ENCODE measurements at places on chromosomes 6 and 20.
A peak's percentile ranks its signal among the peaks of the same experiment; 100 is the strongest.

DNA sequence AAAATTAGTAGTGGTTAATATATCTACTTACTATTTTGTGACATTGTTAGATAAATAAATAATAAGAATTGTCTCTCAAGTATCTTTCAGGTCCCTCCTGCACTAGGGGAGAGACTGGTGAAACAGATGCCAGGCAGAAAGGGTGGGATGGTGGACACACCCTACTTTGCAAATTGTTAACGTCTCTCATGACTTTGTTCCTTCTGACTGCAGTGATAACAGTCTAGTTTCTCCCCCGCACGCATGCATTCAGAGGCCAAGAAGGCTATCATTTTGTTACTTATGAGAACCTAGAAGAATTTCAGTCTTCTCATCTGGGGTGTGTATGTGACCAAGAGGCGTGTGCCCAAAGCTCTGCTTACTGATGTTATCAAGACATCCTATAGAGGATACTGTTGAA lies 152.3 kb downstream of the EDN1 start:
- no peak for DNase-seq

DNA sequence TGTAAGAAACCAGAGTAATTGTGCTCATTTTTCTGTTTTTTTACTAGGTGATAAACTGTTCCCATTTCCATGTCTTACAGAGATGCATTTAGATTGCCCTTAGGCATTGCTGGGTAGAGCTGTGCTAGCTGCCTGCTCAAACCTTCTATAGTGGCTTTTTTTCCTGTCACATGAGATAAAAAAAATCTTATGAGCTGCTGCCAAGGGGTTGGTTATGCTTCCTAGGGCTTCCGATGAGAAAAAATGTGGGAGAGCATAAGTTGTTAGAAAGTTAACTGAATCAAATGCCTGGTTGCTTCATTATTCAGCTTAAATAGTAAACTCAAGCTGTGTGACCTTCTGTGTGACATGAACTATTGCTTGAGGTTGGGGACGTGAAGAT lies 50.0 kb upstream of the NOX3 start:
- DNase-seq = no peak

DNA sequence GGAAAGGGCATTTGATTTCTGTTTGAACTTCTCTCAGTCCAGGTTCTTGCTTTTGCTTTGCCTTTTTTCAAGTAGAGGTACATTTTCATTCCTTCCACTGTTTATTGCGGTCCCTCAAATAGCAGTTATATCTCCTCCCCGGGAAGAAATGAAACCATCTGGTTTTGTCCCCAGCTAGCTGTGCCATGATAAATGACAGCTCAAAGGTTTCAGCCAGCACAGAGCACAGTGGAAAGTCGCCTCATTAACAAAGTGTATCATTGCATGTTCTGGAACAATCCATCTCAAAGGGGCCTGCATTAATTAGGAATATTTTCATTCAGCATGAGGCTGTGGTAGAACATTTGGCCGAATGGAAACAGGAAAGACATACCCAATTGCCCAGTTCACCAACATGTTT lies 146.0 kb downstream of the EDN3 start:
- no peak for DNase-seq

- DNase-seq = no peak
These were observed 252.9 kb downstream of the GRM1 start for GRCh38 chr6:146281651-146282362.

- DNase-seq = no peak
These were observed 7.1 kb upstream of the NKX2-2 start for GRCh38 chr20:21520702-21521595.

DNA sequence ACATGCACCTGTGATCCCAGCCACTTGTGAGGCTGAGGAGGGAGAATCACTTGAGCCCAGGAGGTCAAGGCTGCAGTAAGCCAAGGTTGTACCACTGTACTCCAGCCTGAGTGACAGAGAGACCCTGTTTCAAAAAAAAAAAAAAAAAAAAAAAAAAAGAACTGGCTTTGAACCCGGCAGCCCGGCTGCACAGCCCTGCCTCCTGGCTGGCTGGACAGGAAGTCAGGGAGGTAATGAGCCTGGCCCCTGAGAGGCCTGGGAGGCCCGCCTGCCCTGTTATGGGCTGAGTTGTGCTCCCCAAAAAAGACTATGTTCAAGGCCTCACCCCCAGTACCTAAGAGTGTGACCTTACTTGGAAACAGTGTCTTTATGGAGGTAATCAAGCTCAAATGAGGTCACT lies 65.6 kb downstream of the ABHD12 start:
- DNase-seq = no peak

DNA sequence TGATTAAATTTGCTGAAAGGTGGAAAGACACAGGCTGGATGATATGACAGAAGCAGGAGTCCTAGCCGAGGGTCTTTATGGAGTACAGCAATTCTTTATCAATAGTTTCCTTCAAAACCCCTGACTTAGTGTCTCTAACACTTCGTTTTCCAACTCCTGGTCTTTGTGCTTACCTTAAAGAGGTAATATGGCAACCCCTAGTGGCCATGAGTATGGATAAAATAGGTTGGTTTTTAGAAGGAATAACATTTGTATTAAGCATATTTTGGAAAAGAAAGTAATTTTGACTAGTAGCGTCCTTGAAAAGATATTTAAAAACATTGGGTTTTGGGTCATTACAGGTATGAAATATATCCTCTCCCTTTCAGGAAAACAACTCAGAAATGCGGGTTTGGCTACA lies 51.9 kb downstream of the VGLL2 start:
- DNase-seq = no peak

DNA sequence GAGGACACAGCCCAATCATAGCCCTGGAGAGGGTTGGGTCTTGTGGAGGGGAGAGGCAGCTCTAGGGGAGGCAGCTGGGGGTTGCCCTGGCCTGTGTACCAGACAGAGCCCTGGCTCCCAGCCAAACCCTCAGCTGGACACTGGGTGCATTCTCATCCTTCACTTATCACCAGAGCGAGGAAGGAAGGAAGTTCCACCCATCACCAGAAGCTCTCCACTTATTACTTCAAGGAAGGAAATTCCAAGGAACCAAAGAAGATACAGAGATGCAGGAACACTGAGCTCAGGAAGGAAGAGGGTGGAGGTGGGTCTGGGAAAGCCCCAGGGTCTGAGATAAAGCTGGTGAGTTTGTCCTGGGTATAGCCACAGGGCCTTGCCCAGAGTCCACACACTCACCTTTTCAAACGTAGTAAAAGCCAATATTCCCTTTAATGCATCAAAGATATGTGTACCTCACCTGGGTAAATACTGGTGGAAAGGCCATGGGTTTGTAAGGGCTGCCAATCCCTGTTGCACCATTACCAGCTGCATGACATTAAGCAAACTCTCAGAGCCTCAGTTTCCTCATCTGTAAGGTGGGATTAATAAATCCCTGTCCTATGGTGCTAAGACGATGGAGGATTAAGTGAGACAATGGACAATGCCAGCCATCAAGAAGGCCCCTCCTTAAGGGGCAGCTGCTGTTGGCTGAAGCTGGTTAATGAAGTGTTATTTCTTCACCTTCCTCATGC lies 109.7 kb upstream of the NAA20 start:
- DNase-seq = no peak

GRCh38 chr6:110063594-110064263 lies 85.6 kb downstream of the GPR6 start:
- no peak for DNase-seq

- peak; percentile 20 for DNase-seq
These were observed at the start of gene PGBD1 for GRCh38 chr6:28281288-28282064. TSS of gene PGBD1 (plus strand) at chr6:28281572. CDS start at chr6:28283814, 2,242 bp downstream.

DNA sequence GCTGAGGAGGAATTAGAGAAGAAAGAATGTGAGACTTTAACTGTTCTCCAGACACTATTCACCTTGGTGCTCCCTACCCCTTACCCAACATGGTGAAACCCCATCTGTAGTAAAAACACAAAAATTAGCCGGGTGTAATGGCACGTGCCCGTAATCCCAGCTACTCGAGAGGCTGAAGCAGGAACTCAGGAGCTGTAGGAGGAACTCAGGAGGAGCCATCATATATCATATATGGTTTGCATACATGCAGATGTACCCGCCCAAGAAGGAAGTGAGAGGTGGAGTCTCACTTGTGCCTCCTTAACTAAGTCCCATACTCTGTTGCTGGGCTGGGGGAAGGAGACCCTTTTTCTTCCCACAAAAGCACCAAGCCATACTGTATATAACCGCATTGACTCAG lies 35.5 kb upstream of the ME1 start:
- DNase-seq = no peak

- no peak for DNase-seq
These were observed 16.6 kb downstream of the NPEPL1 start for GRCh38 chr20:58709013-58709702.

DNA sequence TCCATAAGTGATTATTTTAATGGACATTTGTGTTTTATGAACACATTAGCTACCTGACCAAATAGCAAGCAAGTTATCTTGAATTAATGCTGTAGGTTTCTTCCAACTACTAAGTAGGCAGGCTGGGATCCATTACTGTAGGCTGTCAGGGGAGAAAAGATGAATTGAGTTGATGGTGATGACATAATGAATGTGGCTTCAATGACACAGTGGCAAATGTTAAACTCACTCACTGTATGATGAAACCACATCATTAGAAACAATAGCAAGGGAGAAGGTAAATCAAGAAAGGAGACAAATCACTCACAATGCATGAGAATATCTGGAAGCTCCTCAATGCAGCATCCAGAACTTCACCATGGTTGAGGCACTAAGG lies 529.7 kb upstream of the CITED2 start:
- no peak for DNase-seq

DNA sequence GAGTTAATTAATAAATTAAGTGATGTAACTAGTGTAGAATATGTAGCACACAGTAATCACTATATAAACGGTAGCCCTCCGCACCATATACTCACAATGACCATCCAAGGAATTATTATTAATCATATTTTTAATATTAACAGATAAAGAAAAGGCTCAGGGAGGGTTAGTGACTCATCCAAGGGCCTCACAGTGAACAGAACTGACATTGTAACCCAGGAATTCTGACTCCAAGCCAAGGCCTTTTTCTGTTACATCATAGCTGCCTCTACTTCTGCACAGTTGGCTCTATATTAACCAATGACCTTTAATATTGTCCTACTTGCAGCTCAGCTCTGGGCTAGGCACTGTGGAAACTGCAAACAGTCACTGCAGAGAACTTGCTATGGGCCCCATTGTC lies 117.5 kb upstream of the SIRPG start:
- no peak for DNase-seq

- no peak for DNase-seq
These were observed 1.8 kb downstream of the NANP start for GRCh38 chr20:25622049-25622448.

DNA sequence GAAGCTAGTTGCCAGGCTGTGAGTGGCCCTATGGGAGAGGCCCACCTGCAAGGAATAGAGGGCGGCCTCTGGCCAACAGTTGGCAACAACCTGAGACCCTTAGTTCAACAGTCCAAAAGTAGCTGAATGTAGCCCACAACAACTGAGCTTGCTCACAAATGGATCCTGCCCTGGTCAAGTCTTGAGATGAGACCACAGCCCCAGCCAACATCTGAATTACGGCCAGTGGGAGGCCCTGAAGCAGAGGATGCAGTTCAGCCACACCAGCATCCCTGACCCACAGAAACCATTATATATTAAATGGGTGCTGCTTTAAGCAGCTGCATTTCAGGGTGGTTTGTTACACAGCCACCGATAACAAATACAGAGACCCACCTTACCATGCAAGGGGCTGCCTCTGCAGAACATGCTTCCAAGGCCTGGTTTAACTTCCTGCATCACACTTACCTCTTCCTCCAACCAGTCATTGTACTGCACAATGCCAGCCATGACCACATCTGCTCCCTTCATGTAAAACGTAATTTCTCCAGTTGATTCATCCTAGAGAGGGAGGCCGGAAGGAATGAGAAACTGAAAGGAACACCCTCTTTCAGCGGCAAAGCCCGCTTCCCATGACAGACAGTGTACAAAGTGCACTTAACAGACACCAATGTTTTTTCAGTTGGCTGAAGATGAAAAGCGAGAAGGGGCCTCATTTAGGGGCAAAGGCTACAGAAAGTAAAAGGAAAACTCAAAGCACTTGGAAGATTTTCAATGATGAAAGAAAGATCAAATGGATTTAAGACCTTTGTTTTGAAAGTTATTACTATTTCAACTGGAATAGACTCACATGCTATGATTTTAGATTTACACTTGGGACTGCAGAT lies 86.2 kb upstream of the NFATC2 start:
- DNase-seq = no peak

DNA sequence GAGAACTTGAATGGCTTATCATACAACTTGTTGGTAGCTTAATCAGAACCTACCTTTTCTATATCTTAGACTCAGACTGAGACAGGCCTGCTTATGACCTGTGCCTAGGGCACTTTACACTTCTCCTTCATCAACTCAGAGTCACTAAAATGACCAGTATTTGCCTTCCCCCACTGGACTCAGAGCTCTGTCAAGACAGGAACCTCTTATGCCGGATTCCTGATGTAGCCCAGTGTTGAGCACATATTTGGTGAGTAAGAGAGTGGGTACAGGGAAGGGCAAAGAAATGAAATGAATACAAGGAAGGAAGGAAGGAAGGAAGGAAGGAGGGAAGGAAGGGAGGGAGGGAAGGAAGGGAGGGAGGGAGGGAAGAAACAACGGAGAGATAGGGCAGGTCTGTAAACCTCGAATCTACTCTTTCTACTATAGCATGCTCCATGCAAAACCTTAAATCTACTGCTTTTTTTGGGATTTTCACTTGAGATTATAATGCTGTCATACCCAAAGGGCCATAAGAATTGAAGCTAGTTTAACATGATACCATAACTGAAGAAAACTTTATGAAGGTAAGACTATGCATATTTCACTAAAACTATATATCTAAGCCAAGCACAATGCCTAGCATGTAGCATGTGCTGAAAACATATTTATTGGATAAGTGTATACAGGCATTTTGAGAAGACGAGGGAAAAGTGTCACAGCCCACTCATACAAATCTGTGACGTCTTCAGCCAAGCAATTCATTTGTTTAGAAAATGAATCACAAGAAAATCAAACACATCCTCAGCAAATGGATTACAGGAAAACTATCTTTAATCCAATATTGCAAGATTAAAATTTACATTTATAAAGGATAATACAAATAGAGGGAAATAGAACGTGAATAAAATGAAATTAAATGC lies 89.9 kb downstream of the RFX6 start:
- DNase-seq = no peak

DNA sequence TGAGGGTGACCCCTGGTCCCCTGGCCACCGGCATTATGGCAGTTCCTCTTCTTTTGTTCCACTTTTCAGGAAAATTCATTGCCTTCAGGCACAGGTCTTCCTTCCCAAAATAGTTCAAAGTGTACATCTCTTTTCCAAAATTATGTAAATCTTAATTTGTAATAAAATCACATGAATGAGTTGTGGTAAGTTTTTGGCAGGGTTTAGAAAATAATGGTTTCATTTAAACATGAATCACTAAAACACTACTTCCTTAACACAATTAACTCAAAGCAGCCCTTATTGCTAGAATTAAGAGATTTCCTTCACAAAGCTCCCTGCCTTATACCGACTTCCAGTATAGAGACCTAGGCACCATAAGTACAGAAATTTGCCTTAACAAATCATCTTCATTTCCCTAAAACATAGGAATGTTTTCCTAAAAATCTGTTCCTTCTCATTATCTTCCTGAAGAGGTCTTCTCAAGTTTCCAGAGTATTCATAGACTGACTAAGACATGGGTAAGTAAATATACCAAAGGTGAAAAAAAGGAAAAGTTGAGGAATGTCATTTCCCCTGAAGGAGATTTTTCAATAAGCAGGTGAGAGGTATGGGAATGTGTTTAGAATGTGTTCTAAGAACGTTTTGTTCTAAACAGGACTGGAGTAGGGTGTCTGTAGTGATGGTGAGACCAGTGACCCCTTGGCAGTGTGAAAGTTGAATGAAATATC lies 148.2 kb upstream of the CITED2 start:
- DNase-seq = no peak
